ENCODE measurements at places on chromosomes 1 and 21. TPM values are rescaled to one million over a fixed set of nuclear protein-coding genes. Genes with fewer than 3 reads are reported as not detected.

- ATAC-seq: no peak
These were observed 234.7 kb upstream of the CSF3R start for GRCh38 chr1:36717431-36717830.

DNA sequence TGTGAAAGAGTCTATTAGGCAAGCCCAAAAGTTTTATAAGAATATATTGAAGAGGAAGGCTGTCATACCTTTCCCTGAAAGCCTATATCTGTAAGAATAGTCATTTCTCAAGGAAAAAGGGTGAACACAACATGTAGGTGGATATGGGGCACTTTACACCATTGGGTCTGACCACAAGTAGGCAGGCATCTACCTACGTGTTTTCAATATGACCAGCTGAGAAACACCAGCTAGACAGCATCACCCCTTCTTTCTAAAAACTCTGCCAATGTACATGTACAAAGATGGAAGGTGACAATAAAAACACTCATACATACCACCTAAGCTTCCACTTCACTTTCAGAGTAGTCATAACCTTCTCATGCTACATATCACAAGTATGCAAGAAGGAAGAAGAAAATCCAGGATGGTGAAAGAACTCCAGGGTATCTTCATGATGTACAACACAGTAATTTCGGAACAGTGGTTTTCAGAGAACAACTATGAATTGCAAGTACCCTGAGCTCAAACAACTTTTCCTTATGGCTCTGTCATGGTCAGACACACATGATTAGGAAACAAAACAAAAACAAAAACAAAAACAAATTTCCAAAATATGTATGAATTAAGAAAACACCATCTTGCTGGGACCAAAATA, 98.5 kb upstream of the ADGRL2 start:
- peak; percentile 18 for ATAC-seq

DNA sequence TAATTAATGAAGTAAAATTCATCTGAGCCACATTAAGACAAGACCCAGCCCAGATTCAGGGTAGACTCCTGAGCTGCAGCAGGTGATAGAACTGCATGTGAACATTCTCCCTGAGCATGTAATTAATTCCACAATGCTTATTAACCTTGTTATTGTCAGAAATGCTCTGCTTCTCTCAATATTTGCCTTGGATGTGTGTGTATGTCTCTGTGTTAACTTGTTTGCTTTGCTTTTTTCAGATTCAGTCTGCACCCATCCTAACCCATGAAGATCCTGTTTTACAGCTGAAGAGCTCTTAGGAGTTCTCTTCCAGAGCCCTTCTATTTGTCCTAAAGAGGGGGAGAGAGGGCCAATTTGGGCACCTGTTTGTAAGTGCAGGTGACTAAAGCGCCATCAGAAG, 143.2 kb upstream of the BMP8A start:
- no peak for ATAC-seq

DNA sequence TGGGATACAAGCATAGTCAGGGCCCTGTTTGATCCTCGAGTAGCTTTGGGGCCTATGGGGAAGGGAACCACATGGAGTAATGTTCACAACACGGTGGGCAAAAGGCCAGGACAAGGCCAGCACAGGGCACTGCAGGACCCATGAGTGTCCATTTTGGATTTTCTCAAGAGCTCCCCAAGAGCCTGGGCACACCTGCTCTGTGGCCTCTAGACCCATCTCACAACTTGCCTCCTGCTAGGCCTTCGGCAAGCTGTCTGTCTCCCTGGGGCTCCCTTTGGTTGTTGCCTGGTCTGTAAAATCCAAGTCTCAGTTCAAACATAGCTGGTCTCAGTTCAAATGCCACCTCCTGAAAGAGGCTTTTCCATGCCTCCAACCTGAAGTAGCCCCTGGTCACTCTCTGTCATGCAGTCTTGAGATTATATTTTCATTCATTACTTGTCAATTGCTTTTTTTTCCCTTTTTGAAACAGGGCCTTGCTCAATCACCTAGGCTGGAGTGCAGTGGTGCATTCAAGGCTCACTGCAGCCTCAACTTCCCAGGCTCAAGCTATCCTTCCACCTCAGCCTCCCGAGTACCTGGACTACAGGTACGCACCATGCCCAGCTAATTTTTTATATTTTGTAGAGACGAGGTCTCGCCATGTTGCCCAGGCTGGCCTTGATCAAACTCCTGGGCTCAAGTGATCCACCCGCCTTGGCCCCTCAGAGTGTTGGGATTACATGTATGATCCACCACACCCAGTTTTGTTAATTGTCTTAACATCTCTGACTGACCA, 107.4 kb downstream of the MATN1 start:
- ATAC-seq: no peak

Gene FCN3
- not detected for total RNA-seq

Gene C1orf116
- not detected for total RNA-seq

GRCh38 chr1:41733021-41733420, 185.7 kb downstream of the HIVEP3 start:
- no peak for ATAC-seq

GRCh38 chr1:3772715-3773571, at the start of gene SMIM1:
SMIM1 (plus strand) TSS chr1:3772749; CDS start chr1:3775374, 2,625 bp downstream.
- ATAC-seq: no peak
